CD8-positive, alpha-beta memory T cell (primary cell): ENCODE measurements at places on chromosomes 13 and 19. TPM values are rescaled to one million over a fixed set of nuclear protein-coding genes. Genes with fewer than 3 reads are reported as not detected.

The FBXO17 gene
- 0.16 TPM for polyA plus RNA-seq

The CTXN1 gene
- not detected for polyA plus RNA-seq

- H3K4me3 ChIP-seq: no peak overlapping the region
- peaks cover 5% of the 10 kb centered on the region for H3K36me3 ChIP-seq
- no peak for DNase-seq
- no peak overlapping the region for H3K27ac ChIP-seq
- H3K27me3 ChIP-seq: no peaks in the 10 kb centered on the region
Observed at GRCh38 chr13:49498206-49498605, 2.5 kb downstream of the PHF11 start.

GRCh38 chr19:19232261-19232721 lies 20.5 kb downstream of the NCAN start:
- no peaks in the 10 kb centered on the region for H3K27me3 ChIP-seq
- H3K4me1 ChIP-seq: no peaks in the 10 kb centered on the region
- DNase-seq: no peak
- no peaks in the 10 kb centered on the region for H3K36me3 ChIP-seq
- no peak overlapping the region for H3K27ac ChIP-seq

DNA sequence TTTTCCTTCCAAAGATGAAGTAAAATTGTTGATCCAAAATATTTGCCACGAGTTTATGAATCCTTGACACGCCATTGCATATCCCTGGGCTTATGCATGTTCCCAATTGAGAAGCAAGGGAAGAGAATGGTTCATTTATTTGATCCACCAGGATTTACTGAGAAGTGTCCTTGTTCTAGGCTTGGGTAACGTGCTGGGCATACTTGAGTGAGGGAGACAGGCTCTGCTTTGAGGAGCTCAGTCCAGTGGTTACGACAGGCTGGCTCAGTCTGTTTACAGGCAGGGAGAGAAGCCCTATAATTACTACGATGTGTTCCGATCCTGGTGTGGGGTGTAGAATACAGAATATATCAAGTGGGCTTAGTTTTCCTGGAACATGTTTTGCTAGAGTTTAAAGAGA lies 6.3 kb upstream of the PNMA8C start:
- no peaks in the 10 kb centered on the region for H3K4me1 ChIP-seq
- peaks cover 4% of the 10 kb centered on the region for H3K27me3 ChIP-seq
- no peak for DNase-seq
- no peak overlapping the region for H3K4me3 ChIP-seq

GRCh38 chr19:44943801-44944249 lies 1.8 kb downstream of the APOC4 start:
- no peak overlapping the region for H3K27ac ChIP-seq
- no peaks in the 10 kb centered on the region for H3K36me3 ChIP-seq
- H3K4me3 ChIP-seq: no peak overlapping the region
- H3K4me1 ChIP-seq: no peaks in the 10 kb centered on the region
- no peak for DNase-seq
- no peaks in the 10 kb centered on the region for H3K27me3 ChIP-seq

DNA sequence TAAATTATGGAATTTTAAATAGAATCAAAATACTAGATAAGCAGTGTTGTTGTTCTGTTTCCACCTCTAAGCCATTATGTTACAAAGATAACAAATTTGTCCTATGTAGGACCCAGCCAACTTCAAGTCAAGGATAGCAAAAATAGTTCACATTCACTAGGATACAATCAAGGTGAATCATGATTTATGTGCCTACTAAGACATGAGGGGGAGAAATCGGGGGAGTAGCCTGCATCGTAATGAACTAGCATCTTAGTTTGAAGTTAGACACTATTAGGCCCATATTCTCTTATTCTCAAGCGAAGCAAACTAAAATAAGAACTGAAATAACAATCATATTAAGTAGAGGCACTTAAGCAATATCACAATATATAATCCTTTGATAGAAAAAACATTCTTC lies 779.4 kb upstream of the PCDH9 start:
- no peak overlapping the region for H3K4me3 ChIP-seq
- H3K27me3 ChIP-seq: no peaks in the 10 kb centered on the region
- DNase-seq: no peak

DNA sequence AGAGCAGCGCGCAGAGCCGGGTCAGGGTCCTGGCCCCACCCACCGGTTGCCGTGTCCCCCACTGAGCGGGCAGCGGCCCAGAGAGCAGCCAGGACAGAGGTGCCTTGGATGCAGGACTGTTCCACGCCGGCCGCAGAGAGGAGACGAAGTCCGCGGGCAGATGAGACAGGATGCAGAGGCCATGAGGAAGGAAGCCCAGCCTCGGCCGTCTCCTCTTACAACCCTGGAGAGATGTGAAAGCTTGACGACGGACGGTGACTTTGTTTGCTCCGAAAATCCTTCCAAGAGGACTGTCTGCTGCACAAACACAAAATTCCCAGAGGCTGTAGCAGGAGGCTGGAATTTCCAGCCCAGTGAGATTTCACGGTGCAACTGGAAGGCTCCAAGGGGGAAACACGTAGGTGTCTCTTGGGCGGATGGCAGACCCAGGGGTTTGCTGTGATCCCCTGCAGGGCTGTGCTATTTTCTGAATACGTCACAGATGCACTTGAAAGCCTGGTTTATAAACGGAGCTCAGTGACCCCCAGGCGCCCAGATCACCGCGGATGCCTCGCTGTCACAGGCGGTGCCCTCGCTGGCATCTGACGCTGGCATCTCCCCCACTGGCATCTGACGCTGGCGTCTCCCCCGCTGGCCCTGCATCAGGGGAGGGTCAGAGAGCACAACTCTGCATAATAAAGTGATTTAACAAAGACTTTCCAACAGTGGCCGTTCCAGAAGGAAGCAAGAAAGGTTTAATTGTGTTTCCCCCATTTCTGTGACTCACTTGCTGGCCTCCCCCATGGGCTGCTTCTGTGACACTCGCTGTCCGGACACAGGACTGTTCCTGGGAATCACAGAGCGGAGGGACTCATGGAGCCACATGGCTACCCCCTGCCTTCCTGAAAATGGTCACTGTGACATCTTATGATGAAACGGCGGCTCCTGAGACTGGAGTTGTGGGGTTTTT lies 62.0 kb upstream of the C13orf46 start:
- peaks cover 11% of the 10 kb centered on the region for H3K4me1 ChIP-seq
- DNase-seq: no peak
- peaks cover 50% of the 10 kb centered on the region for H3K36me3 ChIP-seq
- no peak overlapping the region for H3K4me3 ChIP-seq
- H3K27me3 ChIP-seq: no peaks in the 10 kb centered on the region

- H3K4me1 ChIP-seq: no peaks in the 10 kb centered on the region
- DNase-seq: no peak
- H3K4me3 ChIP-seq: no peak overlapping the region
- no peaks in the 10 kb centered on the region for H3K36me3 ChIP-seq
Observed at GRCh38 chr19:54905421-54905802, 536 bp upstream of the NCR1 start.

- no peaks in the 10 kb centered on the region for H3K4me1 ChIP-seq
- H3K27me3 ChIP-seq: no peaks in the 10 kb centered on the region
- H3K27ac ChIP-seq: no peak overlapping the region
- H3K36me3 ChIP-seq: no peaks in the 10 kb centered on the region
- no peak for DNase-seq
Observed at GRCh38 chr13:105047676-105048295, 1487.7 kb downstream of the EFNB2 start.

The TPRX1 gene
- not detected for polyA plus RNA-seq

DNA sequence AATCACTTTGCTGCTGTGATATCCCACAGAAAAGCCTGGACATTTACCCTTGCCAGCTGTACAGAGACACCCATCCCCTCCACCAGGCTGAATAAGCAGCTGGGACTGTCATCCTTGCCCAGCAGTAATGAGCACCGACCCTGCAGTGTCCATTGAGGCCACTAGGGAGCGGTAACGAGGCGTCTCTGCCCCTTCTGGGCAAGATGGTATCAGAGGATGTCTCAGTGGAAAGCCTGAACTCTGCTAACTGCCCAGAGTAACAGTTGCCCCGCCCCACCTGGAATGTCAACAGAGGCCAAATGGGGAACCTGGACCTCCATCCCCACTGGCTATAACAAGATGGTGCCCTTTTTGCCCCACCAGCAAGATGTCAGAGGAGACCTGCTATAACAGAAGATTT lies 22.8 kb upstream of the CEACAM20 start:
- H3K4me1 ChIP-seq: no peaks in the 10 kb centered on the region
- H3K27ac ChIP-seq: no peak overlapping the region
- H3K4me3 ChIP-seq: no peak overlapping the region
- no peaks in the 10 kb centered on the region for H3K36me3 ChIP-seq
- H3K27me3 ChIP-seq: no peaks in the 10 kb centered on the region
- no peak for DNase-seq

- H3K27ac ChIP-seq: no peak overlapping the region
- H3K36me3 ChIP-seq: no peaks in the 10 kb centered on the region
- no peaks in the 10 kb centered on the region for H3K4me1 ChIP-seq
- no peak overlapping the region for H3K4me3 ChIP-seq
- no peaks in the 10 kb centered on the region for H3K27me3 ChIP-seq
Observed at GRCh38 chr13:85386424-85386823, 412.8 kb downstream of the SLITRK6 start.

GRCh38 chr13:114288157-114288591 lies 6.8 kb downstream of the UPF3A start:
- no peaks in the 10 kb centered on the region for H3K27me3 ChIP-seq
- no peak overlapping the region for H3K4me3 ChIP-seq
- H3K4me1 ChIP-seq: peaks cover 18% of the 10 kb centered on the region
- H3K36me3 ChIP-seq: peaks cover 35% of the 10 kb centered on the region
- H3K27ac ChIP-seq: no peak overlapping the region
- DNase-seq: no peak

- no peaks in the 10 kb centered on the region for H3K27me3 ChIP-seq
- no peak overlapping the region for H3K27ac ChIP-seq
- no peaks in the 10 kb centered on the region for H3K4me1 ChIP-seq
- no peak for DNase-seq
- H3K4me3 ChIP-seq: no peak overlapping the region
Observed at GRCh38 chr13:47126432-47126831, 229.6 kb upstream of the HTR2A start.

The ZNF177 gene
- 0.63 TPM for polyA plus RNA-seq

- peak overlapping the region; percentile 74 for H3K27ac ChIP-seq
- no peaks in the 10 kb centered on the region for H3K27me3 ChIP-seq
- H3K36me3 ChIP-seq: peaks cover 9% of the 10 kb centered on the region
Observed at GRCh38 chr19:48249502-48250014, 6.2 kb downstream of the CARD8 start.

DNA sequence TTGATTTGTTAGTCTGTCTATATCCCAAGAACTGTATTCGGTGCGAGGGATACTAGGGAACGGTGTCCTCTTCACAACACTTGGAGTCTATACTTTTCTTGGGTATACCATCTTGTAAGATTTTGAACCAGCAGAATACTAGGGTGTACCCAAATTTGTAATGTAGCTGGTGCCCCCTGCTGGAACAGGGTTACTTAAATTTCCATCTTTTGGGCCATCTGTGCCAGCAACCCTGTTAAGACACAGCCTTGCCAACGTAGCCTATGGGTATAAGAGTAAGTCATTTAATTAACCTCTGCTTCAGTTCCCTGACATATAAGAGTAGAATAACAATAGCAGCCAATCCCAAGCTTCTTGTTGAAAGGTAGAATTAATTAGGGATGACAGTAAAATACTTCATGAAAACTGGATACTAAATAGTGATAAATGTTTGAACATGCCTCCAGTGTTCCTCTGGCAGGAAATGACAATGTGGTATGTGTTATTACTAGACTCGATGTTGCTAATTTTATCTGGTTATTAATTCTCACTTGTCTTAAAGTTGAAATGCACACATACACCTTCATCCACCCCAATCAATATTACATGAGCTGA lies 607.6 kb downstream of the FGF9 start:
- no peaks in the 10 kb centered on the region for H3K36me3 ChIP-seq
- peak; percentile 48 for DNase-seq
- H3K27ac ChIP-seq: no peak overlapping the region
- H3K4me3 ChIP-seq: no peak overlapping the region
- no peaks in the 10 kb centered on the region for H3K27me3 ChIP-seq

- H3K36me3 ChIP-seq: no peaks in the 10 kb centered on the region
- no peaks in the 10 kb centered on the region for H3K27me3 ChIP-seq
- DNase-seq: no peak
- no peaks in the 10 kb centered on the region for H3K4me1 ChIP-seq
- H3K4me3 ChIP-seq: no peak overlapping the region
Observed at GRCh38 chr13:62875118-62875640, 1459.5 kb upstream of the PCDH20 start.

DNA sequence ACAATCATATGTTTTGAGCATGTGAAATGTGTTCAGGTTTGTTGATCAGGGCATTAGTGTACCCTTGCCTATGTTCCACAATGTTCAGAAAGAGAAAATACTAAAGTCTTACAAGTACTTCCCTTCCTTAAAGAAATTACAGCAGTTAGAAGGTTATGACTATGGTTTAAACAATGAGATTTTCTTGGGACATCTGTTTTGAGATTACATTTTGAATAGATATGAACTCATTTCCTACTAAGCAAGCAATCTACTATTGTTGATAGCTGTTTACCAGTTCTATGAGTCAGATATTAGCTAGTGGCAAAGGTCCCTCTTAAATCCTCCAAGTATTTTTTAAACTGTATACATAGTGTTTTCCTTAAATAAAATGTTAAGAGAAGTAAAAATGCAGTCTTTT lies 241.3 kb downstream of the DACH1 start:
- DNase-seq: no peak
- no peaks in the 10 kb centered on the region for H3K36me3 ChIP-seq
- H3K4me3 ChIP-seq: no peak overlapping the region
- no peak overlapping the region for H3K27ac ChIP-seq

The CPB2 gene
- not detected for polyA plus RNA-seq

DNA sequence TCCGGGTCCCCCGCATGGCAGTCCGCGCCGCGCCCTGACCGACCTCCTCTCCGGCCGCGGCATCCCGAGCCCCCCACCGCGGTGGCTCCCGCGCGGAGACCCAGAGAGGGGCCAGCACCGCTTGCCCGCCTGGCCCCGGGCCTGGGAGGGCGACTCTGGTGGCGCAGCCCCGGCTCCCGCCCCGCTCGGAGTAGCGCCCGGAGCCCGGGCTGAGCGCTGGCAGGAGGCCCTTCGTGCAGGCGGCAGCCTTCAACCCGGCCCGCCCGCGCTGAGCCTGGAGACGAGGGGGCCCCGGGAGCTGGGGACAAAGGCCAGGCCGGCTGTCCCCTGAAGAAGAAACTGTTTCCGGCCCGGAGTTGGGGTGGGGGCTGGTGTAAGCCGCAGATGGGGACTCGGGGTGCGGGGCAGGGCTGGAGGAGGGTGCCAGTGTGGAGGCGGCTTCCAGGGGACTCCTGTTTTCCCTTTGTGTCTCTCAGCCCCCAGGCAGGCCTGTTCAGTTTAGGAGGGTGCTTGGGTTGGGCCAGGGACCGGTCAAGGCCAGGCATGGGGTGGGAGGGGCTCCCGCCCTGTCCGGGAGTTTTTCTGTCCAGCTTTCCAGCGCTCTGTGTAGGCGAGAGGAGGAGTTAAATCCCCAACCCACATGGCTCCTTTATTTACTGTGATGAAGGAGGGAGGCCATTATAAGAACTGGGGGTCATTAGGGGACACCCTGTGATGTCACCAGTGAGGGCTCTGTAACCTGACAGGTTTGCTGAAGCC lies 935 bp downstream of the LRP3 start:
- no peaks in the 10 kb centered on the region for H3K4me1 ChIP-seq
- H3K27me3 ChIP-seq: peaks cover 20% of the 10 kb centered on the region
- DNase-seq: no peak
- no peak overlapping the region for H3K27ac ChIP-seq

The ZNF625 gene
- 0.39 TPM for polyA plus RNA-seq

The SHISA7 gene
- not detected for polyA plus RNA-seq
